Amniotic epithelial cell (primary cell): ENCODE measurements at places on chromosomes 4 and X.

GRCh38 chr4:74330295-74330750 is 22.1 kb downstream of the EPGN start:
- peak; percentile 53 for DNase-seq

GRCh38 chr4:129972257-129972656 is 876.3 kb downstream of the C4orf33 start:
- no peak for DNase-seq

GRCh38 chrX:77442728-77443127 is 4.5 kb upstream of the FGF16 start:
- peak; percentile 73 for DNase-seq

DNA sequence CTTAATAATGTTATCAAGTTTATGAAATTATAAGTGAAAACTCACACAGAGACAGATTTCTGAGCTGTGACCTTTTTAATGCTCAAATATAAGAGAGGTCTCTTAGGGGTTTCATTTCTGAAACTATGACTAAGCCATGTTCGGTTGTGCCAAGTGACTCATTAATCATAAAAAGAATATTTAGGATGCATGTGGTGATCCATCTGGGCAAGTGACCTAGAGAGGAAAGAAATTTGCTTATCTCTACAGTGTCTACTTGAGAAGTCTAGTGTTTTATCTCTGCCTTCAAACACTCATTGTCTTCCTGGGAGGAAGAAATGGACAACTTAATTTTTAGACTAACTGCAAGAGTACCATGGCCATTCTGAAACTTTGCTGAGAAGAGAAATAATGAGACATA is 545.3 kb upstream of the GRID2 start:
- peak; percentile 79 for DNase-seq

DNA sequence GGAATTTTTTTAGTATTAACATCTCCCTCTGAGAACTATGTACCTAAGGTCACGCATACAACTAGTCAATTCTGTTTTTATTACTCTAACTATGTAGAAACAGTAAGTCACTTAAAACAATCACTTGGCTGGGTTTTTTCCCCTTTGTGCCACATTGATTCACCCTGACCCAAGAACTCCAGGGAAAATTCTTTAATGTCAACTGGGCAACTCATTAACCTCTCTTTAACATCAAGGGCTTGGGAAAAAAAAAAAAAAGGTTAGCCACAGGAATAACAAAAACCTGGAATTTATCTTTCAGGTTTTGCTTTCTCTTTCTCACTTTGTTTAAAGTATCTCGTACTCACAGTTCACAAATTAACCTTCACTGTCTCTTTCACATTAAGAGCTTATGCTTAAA is 8.1 kb downstream of the RPL9 start:
- DNase-seq, result no peak

DNA sequence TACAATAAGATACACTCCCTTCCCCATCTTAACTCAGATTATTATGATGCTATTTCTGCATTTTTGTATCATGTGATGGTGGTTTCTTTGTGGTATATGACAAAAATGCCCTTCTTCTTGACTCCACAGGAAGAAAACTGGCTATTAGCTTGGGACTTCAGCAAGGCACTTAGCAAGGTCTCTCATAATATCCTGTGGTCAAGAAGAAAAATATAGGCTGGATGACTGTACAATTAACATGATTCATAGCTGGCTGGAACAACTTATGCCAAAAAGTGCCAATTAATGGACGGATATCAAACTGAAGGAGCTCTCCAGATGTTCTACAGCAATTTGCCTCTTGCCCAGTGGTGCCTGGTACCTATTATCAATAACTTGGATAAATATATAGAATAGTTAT is 2.3 kb upstream of the MID1IP1 start:
- peak; percentile 27 for DNase-seq

- DNase-seq, result peak; percentile 78
Measured at GRCh38 chr4:186584912-186585311, 29.5 kb upstream of the MTNR1A start.

- DNase-seq, result peak; percentile 34
Measured at GRCh38 chr4:83716874-83717273, 181.0 kb downstream of the GPAT3 start.

GRCh38 chr4:124943145-124943889 is 230.8 kb upstream of the ANKRD50 start:
- peak; percentile 92 for DNase-seq

- peak; percentile 19 for DNase-seq
Measured at GRCh38 chr4:37383579-37384229, 139.2 kb downstream of the NWD2 start.

- DNase-seq, result peak; percentile 30
Measured at GRCh38 chr4:105520819-105521790, 31.3 kb upstream of the ARHGEF38 start.

GRCh38 chrX:7110821-7111276 is 36.7 kb upstream of the STS start:
- no peak for DNase-seq

DNA sequence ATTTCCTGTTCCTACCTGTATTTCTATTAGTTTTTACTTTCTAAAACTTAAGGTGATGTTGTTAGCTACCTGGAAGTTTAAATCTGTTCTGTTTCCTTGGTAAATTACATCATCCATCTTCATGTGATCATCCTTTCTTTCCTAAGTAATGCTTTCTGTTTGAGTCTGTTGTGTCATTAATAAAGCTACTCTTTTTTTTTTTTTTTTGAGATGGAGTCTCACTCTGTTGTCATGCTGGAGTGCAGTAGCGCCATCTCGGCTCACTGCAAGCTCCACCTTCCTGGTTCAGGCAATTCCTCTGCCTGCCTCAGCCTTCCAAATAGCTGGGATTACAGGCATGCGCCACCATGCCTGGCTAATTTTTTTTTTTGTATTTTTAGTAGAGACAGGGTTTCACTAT is 73.3 kb downstream of the FIP1L1 start:
- DNase-seq, result peak; percentile 56
